Stimulated activated CD4-positive, alpha-beta T cell treated with anti-CD3 and anti-CD28 coated beads, Interleukin-12 subunit alpha, Interleukin-12 subunit beta, amount 100 ng/mL, for 4 hours (primary cell): ENCODE measurements at places on chromosomes 1 and 21.

GRCh38 chr1:74531796-74532195 is 19.4 kb upstream of the LRRC53 start:
- DNase-seq = no peak

DNA sequence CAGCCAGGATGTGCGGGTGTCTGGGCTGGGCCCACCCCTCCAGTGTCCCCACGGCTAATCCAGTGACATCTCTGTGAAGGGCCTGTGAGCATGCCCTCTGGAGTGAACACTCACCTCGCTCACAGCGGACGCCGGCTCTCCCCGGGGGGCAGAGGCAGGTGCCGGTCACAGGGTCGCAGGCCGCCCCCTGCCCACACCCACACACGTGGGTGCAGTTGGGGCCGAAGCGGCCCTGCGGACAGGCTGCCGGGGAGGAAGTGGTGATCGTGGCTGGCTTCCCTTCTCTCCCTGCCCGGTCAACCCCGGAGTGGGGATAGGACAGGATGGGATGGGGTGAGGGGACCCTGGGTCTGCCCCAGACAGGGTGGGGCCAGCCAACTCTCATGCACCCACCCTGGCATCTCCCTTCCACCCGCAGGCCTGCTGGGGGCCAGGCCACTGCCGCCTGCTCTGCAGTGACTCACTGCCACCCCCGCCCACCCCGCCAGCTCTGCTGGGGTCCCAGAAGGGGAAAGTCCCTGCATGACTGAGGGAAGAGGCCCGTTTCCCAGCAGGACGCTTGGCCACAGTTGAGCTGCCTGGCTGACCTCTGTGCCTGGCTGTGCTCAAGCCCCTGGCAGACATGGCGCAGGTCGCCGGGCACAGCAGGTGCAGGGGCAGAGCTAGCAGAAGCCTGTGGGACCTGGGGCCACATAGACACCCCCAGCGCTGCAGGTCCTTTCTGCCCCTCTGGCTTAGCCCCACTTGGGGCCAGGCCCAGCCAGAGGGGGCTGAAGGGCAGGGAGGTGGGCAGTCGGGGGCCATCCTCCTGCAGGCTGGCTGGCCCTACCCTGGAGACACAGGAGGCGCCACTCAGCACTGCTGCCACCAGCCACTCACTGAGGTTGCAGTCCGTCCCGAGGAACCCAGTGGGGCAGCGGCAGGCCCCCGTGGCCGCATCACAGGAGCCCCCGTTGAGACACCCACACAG is 41.6 kb downstream of the ARHGEF16 start:
- DNase-seq = no peak

DNA sequence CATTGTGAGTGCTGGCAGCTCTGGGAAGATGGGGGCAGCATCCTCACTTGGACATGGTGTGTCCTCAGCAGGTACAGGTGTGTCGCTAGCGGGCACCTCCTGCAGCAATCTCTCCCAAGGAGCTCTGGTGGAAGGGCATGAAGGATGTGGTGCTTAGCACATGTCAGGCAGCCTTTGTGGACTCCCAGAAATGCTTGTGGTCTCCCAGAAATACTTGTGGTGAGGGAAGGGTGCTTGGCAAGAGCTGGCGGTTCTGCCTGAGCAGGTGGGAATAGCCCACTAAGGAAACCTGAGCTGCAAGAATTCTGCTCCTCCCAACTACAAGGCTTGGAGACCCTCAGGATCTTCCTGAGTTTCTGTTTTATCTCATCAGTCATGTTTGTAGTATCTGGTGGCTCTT is 371.6 kb downstream of the PRDM2 start:
- no peak for DNase-seq

GRCh38 chr1:160907976-160908375 is 23.0 kb upstream of the ITLN1 start:
- DNase-seq = no peak

DNA sequence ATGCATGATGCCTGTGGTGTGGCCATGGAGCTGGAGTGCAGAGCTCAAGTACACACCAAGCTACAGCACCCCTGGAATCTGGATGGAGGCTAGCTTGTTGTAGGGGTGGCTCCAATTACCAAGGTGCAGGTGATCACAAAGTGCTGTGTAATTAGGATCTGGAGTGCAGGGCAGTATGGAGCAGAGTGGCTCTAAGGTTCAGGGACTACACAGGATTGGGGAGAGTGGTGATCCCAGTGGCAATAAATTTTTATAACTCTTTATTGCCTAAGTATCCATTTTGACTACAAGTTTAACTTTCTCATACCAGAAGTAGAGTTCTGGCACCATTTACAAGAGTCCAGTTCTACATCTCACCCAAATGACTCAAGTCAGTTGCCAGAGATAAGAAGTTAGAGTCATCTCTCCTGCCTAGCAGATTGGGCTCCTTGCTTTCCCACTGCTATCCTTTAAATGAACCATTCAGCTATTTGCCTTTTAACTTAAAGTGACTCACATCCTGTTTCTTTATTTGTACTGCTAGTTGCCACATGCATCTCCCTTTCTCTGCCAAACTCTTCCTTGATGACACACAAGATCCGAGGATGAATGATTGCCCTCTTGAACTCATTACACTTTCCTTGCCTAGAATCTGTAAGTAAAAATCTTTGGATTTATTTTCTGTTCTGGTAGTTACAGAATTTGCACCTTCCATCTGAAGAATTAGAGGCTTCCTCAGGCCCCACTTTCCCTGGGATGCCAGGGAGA is 427.2 kb downstream of the KCNT2 start:
- no peak for DNase-seq

DNA sequence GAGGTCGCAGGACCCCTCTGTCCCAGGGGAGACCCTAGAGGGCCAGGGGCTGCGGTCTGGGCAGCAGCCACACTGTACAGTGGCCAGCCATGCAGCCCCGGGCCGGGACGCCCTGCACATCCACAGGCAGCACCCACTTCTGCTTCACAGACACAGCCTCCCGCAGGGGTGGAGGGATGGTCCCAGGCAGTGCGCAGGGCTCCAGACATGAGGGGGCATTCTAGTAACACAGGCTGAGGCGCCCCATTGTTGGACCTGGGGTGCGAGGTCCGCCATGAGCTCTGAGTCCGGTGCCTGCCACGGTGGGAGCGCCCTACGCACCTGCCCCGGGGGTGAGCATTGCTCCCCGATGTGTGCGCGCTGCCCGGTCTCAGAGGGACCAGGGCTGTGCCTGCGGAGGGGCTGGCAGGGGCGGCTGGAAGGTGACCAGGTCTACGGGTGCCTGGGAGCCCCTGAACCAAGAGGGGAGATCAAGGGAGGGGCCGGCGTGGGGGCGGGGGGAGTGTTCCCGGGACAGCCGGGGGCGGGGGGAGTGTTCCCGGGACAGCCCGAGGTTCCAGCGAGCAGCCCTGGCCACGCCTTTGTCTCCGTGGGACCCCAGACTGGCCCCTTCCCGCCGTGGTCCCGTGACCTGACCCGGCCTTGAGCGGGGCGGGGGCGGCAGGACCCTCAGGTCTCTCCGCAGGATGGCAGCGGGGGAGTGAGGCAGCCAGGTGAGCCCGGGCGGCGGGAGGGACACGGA is 4.5 kb downstream of the MMEL1 start:
- DNase-seq = no peak

DNA sequence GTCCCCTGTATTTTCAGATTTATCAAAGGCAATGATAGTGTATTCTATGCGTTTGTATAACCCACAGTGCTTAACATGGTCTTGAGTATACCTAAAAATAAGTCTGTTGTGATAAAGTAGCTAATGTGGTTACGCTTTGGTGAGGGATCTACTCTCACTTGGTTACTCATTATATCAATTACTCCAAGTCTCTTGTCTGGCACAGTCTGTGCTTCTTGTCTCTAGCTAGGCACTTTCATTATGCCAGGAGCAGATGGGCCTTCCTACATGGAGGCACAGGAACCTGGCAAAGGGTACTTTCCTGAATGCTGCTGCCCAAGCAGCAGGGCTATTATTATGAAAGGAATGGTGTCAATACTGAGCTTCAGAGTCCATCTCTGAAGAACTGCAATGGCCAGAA is 4.2 kb upstream of the PTPN22 start:
- DNase-seq = no peak

- DNase-seq = no peak
Observed at GRCh38 chr1:175303201-175303707, 110.7 kb upstream of the KIAA0040 start.

DNA sequence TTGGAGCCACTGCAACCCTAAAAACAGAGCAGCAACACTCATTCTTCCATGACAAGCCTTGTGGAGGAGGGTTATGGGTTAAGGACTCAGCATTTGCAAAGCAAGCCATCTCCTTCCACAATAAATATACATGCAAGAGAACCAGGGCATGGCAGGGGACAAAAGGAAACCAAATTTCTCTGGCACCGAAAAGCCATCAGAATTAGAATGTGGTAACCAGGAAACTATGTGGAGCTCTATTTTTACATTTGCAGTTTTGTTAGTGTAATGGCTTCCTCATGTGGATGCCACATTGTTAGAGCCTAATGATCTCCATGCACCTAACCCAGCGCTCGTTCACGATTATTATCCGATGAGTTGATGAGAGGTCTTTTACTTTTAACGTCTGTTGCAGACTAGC is 91.7 kb downstream of the NAV1 start:
- no peak for DNase-seq

DNA sequence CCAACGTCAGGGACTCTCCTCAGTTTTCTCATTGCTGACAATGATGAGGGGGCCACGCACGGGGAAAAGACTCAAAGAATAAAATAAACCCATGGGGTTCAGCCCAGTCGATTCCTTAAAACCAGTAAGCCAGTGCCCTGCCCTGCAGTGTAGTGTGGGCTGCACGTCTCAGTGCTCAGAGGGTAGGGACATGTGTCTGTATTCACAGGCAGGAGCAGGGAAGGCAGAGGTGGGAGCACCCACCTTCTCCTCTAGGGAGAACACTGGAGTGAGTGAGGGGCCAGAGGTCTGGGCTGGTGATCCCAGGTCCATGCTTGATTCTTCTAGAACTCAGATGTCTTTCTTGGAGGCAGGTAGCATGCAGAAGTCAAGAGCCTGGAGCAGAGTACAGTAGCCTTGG is 303.6 kb downstream of the MATN1 start:
- no peak for DNase-seq

GRCh38 chr1:14682941-14683621 is 84.6 kb downstream of the KAZN start:
- no peak for DNase-seq

DNA sequence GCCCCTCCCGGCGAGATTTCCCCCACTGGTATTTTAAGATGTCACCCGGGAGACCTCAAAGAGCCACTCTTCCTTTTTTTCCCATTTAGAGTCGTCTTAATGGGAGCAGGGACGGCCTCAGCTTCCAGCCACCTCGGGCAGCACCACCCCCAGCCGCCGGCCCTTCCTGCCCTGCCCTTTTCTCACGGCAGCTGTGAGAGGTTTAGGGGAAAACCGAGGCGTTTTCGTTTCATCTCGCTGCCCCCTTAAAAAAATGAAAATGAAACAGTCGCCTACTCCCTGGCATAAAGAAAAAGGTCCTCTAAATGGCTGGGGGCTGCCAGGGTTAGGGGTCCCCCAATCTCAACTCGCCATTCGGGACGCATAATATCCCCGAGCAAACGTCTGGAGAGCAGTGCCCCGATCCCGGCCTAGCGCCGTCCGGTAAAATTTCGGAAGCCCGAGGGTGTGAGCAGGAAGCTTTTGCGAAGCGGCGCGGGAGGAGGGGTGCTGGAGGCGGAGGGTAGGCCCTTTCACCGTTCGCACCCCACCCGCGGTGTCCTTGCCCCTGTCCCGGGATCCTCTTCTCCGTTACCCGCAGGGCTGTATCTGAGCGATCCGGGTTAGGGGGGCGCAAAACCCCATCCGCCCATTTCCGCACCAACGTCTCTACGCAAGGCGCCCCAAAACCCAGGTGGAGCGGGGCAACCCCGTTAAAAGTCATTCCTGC is 1.2 kb downstream of the RUNX3 start:
- DNase-seq = peak; percentile 51
